ENCODE measurements at places on chromosomes 16 and 17. TPM values are rescaled to one million over a fixed set of nuclear protein-coding genes. Genes with fewer than 3 reads are reported as not detected.

The TP53TG3C gene
- total RNA-seq, result not detected

The C1QTNF8 gene
- not detected for total RNA-seq

DNA sequence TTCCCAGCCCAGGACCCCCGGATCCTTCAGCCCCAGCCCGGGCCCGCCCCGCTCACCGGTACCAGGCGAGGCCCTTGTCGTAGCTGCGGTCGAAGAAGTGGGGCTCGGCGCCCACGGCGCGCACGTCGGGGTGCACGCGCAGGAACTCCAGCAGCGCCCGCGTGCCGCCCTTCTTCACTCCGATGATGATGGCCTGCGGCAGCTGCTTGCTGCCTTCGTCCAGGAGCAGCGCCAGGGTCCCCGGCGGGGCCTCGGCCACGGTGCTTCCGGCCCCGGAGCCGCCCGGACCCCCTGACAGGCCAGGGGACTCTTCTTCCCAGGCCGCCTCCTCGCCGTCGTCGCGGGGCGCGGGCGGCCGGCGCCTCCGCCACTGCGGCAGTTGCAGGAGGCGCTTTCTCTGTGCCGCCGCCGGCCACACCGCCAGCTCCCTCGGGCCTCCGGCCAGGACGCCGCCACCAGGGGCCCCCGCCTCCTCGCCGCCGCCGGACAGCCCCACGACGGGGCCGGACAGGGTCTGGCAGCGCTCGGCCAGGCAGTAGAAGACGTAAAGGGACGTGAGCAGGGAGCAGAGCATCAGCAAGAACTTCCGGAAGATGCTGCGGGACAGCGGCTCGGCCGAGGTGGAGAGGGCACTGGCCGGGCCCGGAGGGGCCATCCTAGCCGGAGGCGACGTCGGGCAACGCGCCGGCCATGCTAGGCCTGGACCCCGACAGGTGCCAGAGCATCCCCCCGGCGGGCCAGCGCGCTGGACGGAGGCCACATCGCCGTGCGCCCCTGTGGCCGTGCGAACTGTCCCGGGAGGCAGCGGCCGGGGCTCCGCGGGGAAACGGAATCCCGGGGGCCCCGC, 1.0 kb downstream of the HS3ST3A1 start:
- peaks cover 7% of the 10 kb centered on the region for H3K4me1 ChIP-seq
- H3K27me3 ChIP-seq, result peaks cover 7% of the 10 kb centered on the region
- H3K27ac ChIP-seq, result no peak overlapping the region

- no peaks in the 10 kb centered on the region for H3K4me1 ChIP-seq
- no peaks in the 10 kb centered on the region for H3K36me3 ChIP-seq
- H3K4me3 ChIP-seq, result no peak overlapping the region
- peaks cover 3% of the 10 kb centered on the region for H3K27me3 ChIP-seq
- no peak for DNase-seq
Observed at GRCh38 chr17:35185849-35186248, 8.3 kb downstream of the SLC35G3 start.

GRCh38 chr17:57114085-57114673, 29.1 kb downstream of the AKAP1 start:
- no peak overlapping the region for H3K27ac ChIP-seq
- peak; percentile 74 for DNase-seq
- no peak overlapping the region for H3K4me3 ChIP-seq
- peaks cover 23% of the 10 kb centered on the region for H3K36me3 ChIP-seq
- no peaks in the 10 kb centered on the region for H3K4me1 ChIP-seq
- H3K27me3 ChIP-seq, result peaks cover 4% of the 10 kb centered on the region
